ENCODE measurements at places on chromosomes 6 and 20.
A peak's percentile ranks its signal among the peaks of the same experiment; 100 is the strongest.

DNA sequence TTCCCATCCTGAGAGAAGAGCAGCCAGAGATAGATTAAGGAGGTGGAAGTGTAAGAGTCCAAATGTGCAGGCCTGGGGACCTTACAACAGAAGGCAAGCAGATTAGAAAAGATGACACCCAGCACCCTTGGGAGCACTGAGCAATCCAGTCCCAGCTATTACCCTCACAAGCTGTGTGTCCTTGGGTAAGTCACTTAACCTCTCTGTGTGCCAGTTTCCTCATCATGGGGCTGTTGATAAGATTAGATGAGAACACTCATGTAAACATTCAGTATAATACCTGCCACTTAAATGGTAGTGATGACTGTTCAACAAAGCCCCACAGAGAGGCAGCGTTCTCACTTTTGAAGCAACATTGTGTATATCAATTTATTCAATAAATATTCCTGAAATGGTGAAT, 114.8 kb upstream of the CST7 start:
- no peak for DNase-seq

- DNase-seq, result no peak
Observed at GRCh38 chr6:50305660-50306059, 255.9 kb upstream of the DEFB112 start.

DNA sequence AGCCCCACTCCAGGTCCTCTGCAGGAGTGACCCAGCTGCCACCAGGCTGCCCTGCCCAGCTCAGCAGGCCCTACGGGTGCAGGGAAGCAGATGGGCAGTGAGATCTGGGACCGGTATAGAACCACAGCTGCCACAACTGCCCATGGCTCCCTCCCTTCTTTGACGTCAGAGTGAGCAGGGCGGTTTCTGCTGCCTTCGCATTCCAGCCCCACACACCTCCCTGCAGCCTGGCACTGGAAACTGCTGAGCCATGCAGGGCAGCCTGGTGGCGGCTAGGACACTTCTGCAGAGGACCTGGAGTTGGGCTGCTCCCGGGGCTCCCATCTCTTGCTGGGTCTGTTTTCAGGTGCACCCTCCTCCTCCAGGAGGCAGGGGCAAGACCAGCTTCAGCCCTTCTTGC, 101.6 kb upstream of the CD93 start:
- no peak for DNase-seq

DNA sequence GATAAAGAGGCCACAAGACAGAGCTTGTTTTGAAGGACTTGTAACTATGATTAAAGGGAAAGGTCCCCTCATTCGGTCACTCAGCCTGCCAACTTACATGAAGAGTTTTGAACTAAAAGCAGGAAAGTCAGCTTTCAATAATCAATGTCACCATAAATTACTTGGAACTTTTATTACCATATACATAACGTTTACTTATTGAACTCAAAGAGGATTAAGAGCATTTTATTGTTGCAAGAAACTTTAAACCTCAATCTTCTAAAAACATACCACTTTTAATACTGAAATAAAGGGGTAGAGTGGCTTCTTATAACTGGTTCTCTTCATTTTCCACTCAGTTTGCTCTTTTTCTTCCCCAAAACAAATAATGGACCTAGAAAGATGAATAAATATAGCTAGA, 65.1 kb downstream of the CNKSR3 start:
- DNase-seq, result no peak

- DNase-seq, result no peak
Observed at GRCh38 chr20:16189371-16189770, 383.9 kb downstream of the KIF16B start.

GRCh38 chr6:23784301-23784919, 341.6 kb upstream of the NRSN1 start:
- DNase-seq, result no peak

DNA sequence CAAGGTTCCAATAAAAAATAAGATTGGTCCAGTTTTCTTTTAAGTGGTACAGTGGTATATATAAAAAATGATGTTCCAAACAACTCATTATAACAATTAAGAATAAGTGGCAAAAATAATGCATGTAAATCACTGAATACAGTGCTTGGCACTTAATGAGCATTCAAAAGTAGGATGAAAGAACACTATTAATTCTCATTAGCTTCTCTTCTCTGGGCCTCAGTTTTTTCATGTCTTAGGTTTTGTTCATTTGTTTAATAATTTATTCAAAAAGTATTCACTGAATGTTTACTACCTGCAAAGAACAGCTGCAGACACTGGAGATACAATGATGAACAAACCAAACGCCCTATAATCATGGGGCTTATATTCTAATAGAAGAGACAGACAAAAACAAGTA, 21.1 kb downstream of the BCL2L1 start:
- DNase-seq, result no peak

GRCh38 chr6:108968325-108969316, 120.4 kb downstream of the ARMC2 start:
- DNase-seq, result no peak

DNA sequence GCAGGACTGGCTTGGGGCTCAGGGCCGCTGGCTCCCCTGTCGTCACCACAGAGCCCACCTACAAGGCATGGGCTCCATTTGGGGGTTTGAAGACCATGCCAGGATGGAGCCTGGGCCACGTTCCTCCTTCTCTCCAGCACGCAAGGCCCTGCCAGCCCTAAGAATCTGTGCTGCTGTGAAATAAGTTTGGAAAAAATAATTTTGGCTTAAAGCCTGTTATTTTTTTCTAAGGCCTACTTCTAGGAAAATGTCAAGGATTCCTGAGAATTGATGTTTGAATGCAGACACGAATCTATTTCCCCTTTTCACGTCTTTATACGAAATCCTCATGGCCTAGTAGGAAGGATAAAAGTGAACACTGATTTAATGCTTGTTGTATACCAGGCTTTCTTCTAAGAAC, 107.5 kb downstream of the LRFN2 start:
- no peak for DNase-seq

- DNase-seq, result no peak
Observed at GRCh38 chr6:1255636-1256365, 56.1 kb upstream of the FOXQ1 start.

GRCh38 chr6:14703586-14703985, 542.3 kb upstream of the JARID2 start:
- DNase-seq, result no peak

- DNase-seq, result peak; percentile 83
Observed at GRCh38 chr6:56359201-56359899, 112.0 kb upstream of the COL21A1 start.

GRCh38 chr6:170533792-170534191, 19.3 kb downstream of the PSMB1 start:
- no peak for DNase-seq

GRCh38 chr6:139369068-139369467, 5.4 kb downstream of the CITED2 start:
- DNase-seq, result peak; percentile 12

DNA sequence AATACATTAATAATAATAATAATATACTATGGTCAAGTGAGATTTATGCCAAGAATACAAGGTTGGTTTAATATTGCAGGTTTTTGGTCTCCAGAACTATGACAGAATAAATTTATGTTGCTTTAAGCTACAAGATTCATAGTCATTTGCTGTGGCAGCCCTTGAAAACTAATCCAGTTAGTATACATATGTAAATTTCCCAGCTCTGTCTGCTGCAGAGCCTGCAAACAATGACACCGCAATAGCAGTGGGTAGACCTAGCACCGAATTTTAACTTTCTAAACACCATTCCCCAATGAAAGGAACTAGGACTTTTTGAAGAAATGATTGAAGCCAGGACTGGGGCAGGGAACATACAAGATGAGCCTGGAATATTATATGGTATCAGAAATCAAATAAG, 647.7 kb upstream of the NRSN1 start:
- DNase-seq, result no peak
